ENCODE measurements at places on chromosomes 1 and 21.

- no peak for DNase-seq
Observed at GRCh38 chr1:205026181-205026580, 16.8 kb upstream of the CNTN2 start.

DNA sequence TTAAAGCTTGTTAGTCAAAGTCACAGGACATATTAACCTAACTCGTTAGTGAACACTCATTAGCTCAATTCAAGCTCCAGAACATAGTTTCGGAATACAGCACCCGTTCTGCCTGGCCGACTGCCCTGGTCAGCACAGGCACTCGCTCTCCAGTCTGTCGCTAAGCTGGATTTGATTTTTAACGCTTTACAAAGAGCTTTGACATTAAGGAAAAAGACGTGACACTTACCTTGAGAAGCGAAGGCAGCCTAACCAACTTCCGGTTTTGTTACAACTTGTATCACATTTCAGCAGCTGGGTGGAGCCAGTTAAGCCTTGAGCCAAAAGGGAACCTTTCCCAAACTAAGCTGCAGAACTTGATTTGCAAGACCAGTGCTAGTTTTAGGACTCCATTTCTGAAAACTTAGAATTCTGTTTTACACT, at the start of gene FRRS1:
Gene FRRS1, minus strand, starts transcription at position 258 of the 423 bp plus-strand sequence. CDS start 17,867 bp downstream, outside the sequence.
- no peak for DNase-seq

DNA sequence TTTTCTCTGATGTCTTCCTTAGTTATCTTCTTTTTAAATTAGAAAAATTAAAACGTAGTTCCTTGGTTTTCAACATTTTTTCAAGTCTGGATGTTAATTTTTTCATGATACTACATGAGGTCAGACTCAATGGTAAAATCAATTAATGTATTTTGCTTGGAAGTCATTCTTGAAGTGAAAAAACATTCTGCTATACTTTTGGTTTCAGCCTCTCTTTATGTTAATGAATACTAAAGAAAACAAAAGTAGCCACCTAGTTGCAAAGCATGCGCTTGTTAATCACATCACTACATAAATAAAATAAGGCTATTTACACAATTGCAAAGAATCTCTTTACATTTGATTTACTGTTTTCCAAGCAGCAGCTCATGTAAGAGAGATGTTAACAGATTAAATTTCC, 170.4 kb downstream of the LIPI start:
- DNase-seq = no peak

DNA sequence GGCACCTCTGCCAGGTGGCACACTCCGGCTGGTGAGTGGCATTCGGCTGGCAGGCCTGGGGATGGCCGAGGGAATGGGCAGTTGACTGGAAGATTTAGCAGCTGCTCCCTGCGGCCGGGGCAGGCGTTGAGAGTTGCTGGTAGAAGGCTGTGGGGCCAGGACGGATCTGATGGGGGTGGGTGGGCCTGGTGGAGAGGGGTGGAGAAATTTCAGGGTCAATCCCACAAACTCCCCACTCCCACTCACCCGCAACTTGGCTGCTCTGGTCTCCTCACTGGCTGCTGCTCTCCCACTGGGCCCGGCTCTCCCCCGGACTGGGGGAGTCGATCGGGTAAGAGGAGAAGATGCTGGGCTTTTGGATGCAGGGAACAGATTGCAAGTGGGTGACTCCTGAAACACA, 2.1 kb downstream of the PSRC1 start:
- DNase-seq = no peak

DNA sequence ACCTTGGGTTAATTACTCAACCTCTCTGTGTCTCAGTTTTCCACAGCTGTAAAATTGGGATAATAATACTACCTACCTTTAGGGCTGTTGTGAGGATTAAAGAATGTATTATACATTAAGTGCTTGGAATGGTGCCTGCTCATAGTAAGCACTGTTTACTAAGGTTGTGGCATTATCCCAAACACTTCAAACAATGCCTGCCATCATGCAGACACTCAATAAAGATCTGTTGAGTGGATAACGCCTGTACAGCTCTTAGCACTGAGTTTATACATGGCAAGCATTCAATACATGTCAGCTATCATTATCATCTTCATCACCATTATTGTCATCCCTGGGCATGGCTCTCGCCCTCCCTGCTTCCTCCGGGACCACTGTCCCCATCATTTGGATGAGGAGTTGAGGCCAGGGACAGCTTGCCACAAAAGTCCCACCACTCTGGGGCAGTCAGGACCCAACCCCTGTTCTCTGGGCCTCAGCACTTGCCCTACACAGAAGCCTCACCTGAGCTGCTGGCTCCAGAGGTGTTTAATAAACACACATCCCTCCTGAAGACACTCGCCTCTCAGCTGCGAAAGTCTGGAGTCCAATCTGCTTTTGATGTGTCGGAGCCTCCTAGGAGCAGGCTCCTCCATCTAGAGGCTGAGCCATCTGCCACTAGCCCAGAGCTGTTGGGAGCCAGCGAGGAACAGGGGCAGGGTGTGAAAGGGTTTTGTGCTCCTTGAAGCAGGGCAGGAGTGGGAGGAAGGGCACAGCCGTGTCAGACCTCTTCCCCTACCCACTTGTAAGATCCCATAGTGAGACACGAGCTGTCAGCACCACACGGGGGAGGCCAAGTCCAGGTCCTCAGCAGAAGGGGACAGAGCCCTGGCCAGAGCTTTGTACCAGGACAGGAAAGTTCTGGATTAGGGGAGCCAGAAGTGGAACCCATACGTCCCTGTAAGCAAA, 80.9 kb upstream of the ZC3H12A start:
- no peak for DNase-seq

Data from effector CD4-positive, alpha-beta T cell (primary cell).